Activated CD8-positive, alpha-beta memory T cell treated with anti-CD3 and anti-CD28 coated beads for 1 hour (primary cell): ENCODE measurements at places on chromosomes 2 and 18.

DNA sequence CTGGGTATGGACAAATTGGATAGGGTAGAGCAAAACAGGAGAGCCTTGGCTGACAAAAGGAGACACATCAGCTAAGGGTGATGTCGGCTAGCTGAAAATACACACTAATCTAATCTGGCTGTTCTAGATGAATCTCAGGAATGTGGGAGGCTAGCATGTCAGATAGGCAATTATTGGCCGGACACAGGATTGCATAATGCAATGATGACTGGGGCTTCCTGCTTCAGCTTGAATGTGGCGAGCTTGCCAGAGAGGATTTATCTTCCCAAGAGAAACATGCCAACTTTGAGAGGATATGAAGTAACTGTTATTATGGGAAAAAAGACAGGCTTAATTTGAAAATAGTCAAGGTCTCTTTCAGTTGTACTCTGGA lies 102.4 kb downstream of the TRIB2 start:
- DNase-seq, result no peak

DNA sequence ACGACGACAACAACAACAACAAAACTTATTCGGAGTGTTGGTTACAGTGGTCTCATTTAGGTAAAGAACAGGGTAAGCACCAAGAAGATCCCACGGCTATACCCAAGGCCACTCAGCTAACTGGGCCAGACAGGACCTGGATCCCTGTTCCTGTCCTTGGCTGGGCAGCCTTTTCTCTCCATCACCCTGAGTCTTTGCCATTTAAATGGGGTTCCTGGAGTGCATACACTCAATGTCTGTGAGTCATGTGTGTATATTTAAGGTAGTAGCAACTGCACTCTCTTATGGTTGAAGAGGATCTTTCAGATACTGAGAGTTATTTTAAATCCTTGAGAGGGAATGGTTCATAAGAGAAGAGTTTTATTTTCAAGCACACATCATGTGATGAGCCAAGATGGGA lies 35.3 kb downstream of the ADCYAP1 start:
- no peak for DNase-seq

DNA sequence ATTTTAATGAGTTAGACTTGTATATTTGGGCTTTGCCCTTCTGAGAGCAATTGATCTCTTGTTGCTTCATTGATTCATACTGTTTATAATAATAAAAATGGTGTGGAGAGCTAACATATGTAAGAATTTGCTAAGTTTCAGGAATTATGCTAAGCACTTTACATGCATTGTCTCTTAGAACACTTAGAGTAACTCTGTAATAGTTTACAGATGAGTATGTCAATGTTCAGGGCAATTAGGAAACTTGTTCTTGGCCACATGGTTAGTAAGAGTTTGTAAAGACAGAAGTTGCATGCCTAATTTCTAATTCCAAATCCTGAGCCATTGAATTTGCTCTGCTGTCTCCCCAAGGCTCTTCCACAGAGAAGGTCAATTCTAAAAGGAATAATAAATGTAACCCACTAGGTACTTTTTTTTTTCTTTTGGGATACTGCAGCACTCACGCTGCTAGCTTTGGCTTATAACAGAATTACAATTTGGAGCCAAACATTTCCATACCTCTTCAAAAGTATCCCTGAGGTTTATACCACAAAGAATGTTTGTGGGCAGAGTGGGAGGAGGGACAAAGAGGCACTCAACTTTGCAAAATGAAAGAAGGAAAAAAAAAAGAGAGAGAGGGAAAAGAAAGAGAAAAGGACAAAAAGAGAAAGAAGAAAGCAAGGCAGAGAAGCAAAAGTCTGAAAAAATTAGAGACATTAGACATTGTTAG lies 232.4 kb downstream of the CALCRL start:
- no peak for DNase-seq

GRCh38 chr2:120678251-120678650 lies 57.4 kb upstream of the GLI2 start:
- DNase-seq, result no peak

DNA sequence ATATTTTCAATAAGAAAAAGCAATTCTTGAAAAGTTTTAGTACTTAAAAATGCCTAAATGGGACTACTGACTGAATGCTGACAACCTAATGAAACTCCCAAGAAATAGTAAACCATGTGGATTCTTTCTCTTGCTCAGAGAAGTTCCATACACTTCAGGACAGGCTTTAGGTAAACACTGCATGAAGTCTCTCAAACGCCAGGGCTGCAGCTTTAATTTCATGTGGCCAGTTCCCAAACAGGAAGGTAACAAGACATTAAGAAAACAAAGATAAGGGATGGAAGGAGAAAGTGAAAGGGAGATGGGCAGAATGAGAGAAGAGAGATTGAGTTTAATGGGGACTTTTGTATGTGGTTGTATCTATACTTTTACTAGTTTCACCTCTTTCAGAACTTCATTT lies 734.7 kb upstream of the PKDCC start:
- DNase-seq, result no peak

DNA sequence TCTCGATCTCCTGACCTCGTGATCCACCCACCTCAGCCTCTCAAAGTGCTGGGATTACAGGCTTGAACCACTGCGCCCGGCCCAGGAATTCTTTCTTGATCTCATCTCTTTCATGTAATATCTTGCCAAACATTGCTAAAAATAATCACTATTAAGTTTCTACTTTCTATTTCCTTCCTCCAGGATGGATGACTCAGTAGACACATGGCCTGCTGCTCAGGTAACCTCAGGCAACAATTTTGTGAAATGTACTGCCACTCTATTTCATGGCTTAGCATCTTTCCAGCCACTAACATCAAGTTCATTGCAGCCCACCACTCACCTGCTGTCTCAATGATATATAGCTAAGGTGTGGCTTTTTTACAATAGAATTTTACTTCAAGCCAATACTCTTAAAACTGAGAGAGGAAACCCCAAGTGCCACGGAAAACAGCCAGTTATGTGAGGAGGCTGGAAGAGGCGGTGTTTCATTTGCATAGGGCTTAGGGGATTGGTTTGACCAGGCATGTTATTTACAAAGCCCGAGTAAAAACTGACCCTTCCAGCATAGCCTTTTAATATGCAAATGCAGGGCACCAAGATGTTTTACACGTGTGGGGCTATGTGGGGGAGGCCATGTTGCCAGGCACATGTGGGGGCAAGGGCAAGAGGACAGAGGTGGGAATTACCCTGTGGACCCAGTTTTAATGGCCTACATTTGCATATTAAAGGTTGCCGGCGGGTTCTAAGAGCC lies 11.3 kb upstream of the SUMO1 start:
- DNase-seq, result no peak

GRCh38 chr2:160294339-160294803 lies 94.3 kb upstream of the ITGB6 start:
- DNase-seq, result no peak

GRCh38 chr2:37262522-37262921 lies 31.1 kb downstream of the NDUFAF7 start:
- no peak for DNase-seq

DNA sequence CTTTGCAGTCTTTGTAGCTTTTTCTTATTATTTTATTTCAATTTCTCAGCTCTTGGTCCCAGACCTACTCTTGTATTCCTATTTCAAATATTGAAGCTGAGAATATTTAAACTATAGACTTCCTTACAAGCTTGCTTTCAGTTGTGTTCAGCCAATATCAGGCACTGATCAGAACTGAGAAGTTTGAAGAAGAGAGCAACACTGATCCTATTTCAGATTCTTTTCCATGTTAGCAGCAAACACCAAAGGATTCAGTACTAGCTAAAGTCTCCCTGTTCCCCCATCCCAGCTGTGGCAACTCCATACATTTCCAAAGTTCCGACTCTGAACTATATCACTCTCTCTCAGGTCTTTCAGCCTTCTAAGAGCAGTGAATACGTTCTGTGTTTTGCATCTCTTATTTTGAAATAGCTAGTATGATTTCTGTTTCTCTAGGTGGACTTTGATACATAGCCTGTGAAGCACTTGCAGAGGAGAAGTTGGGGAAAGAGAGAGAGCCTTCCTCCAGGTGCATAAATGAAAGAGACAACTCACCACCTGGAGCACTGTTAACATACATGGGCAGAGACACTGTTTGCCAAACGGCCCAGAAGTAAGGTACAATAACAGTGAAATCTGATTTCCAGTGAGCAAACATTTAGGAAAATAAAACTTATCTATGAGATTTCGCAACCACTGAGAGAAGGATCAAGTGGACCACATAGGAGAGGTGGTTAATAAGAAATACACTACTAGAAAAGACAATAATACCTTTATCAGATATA lies 135.0 kb upstream of the ZNF804A start:
- DNase-seq, result no peak

DNA sequence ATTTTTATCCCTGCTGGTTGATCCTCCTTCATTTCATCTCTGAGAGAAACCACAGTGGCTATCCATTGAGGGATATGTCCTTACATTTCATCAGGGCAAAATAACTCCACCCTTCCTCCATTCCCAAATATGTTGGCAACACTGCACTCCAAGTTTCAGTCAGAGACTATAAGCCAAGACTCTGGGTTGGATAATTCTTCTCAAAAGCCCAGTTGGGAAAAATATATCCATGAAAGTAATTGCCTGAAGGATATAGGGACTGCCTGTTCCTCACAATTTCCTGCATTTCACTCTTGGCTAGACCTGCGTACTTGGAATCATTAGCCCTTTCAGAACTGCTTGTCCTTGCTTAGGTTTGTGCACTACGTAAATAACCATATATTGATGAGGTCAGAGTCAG lies 27.9 kb upstream of the EPB41L3 start:
- DNase-seq, result no peak

GRCh38 chr2:45265336-45265735 lies 256.1 kb upstream of the SIX2 start:
- DNase-seq, result no peak

- DNase-seq, result no peak
Measured at GRCh38 chr18:45749918-45750689, 26.1 kb downstream of the SLC14A1 start.

GRCh38 chr2:172817411-172817810 lies 81.8 kb downstream of the RAPGEF4 start:
- DNase-seq, result no peak

GRCh38 chr2:130871843-130872740 lies 35.4 kb downstream of the ARHGEF4 start:
- no peak for DNase-seq

DNA sequence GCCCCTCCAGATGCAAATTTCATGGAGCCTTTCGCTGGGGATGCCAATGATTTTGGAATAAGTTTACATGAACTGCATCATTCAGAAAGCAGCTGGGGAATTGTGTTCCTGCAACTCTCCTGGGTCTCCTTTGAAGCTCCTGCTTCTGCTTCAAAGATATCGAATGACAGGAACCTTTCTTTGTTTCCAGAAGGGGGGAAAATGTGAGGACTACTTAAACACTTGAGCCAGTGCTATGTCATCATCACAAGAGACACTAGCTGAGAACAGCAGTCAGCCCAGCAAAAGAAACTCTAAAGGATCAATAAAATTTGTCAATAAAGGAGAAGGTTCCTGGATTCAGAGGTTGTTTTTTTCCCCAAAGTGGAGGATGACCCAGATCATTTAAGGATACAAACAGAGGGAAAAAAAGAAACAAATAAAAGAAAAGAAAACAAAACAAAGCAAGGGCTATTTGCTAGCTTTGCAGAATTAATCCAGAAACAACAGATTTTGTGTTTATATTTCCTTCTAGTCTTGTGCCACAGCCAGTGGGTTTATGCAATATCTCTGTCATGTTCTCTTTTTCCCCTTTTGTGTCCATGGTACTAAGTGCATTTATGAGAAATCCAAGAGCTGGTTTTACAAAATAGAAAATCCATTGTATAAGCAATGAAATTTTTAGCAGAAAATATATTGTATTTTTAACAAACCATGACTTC lies 463.7 kb downstream of the CDH2 start:
- no peak for DNase-seq

GRCh38 chr2:205580212-205580987 lies 101.9 kb upstream of the NRP2 start:
- DNase-seq, result no peak

DNA sequence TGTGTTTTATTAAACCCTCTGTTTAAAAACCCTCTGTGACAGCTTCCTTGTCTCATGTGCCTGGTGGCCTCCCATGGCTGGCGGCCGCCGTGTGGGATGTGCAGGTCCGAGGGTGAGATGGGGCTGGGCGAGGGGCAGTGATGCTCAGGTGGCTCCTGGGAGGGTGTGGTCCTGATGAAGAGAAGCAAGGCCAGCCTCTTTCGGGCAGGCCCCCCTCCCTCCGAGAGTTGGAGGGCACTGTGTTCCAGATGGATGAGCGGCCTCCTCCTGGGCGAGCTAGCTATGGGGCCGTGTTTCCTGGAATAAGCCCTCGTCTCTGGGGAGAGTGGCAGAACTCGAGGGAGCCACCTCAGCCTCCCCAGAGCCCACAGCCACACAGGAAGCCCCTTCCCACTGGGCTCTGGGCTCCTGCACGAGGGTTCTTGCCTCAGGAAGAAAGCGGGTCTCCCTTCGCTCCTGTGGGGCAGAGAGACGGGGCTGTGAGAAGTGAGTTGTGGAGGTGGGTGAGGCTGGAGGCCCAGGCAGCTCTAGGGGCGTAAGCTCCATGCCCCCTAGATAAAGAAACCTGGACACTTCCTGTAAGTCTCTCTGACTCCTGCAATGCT lies 72.1 kb downstream of the ASB1 start:
- no peak for DNase-seq

DNA sequence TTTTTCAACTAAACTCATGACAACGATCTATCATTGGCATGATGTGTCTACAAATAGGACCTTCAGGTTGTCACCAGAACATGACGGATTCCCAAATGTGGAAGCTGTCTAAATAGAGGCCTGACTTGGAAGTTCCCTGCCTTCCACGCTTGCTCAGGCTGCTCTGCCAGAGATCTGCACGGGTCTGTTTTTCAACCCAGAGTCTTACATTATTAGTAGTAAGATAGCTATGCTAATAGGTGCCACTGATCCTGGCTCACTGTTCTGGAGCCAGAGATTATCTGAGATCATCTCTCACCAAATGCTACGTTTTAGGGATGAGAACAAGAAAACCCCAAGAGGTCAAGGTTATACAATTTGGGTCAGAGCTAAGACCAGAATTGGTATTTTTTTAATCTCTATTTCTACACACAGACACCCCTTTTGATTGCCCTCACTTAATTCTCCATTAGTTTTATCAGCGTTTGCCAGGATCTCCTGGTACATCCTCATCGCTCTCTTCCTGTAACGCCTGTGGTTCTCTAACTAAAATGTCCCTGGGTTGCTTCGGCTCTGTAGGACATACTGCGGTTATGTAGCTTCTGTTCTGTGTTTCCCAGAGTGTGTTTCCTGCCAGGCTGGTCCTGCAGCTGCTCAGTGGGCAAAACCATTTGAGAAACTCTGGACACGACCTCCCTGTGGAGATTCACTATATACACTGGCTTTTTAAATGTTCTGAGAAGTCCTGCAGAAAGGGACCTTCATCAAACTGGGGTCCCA lies 5.7 kb downstream of the CDC42EP3 start:
- no peak for DNase-seq

GRCh38 chr18:32771871-32772580 lies 797 bp downstream of the KLHL14 start:
- no peak for DNase-seq

GRCh38 chr18:77132369-77133050 lies at the start of gene MBP:
Gene MBP, minus strand, starts transcription at chr18:77132783. Its CDS starts 27,522 bp downstream, at chr18:77105261.
- no peak for DNase-seq
